Stimulated activated CD8-positive, alpha-beta memory T cell treated with anti-CD3 and anti-CD28 coated beads, Interleukin-2, amount 100 ng/mL, for 1 hour (primary cell): ENCODE measurements at places on chromosomes 7 and 10.

GRCh38 chr7:30285536-30286284, 1.3 kb downstream of the ZNRF2 start:
- DNase-seq, result peak; percentile 5

- DNase-seq, result no peak
Observed at GRCh38 chr7:130878785-130879184, 144.8 kb upstream of the KLF14 start.

GRCh38 chr7:51075681-51076580, 240.7 kb downstream of the COBL start:
- DNase-seq, result no peak

- no peak for DNase-seq
Observed at GRCh38 chr7:113373863-113374262, 255.5 kb upstream of the SMIM30 start.

DNA sequence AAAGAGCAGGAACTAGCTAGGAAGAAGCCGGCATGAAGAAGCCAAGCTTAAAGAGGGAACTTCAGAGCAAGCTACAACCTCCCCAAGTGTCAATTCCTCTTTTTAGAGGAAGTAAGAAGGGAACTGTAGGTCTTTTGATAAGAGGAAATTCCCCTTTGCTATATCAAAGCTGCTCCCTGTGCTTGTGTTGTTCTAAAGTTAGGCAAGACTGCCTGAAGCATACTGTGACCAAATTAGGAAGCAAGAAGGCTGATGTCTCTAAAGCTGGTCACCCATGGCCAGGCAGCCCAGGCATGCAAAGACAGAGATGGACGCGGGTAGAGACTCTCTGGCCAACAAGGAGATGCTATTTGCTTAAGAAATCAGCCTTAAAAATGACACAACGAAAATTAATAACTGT, 87.9 kb downstream of the RNF216 start:
- DNase-seq, result no peak

DNA sequence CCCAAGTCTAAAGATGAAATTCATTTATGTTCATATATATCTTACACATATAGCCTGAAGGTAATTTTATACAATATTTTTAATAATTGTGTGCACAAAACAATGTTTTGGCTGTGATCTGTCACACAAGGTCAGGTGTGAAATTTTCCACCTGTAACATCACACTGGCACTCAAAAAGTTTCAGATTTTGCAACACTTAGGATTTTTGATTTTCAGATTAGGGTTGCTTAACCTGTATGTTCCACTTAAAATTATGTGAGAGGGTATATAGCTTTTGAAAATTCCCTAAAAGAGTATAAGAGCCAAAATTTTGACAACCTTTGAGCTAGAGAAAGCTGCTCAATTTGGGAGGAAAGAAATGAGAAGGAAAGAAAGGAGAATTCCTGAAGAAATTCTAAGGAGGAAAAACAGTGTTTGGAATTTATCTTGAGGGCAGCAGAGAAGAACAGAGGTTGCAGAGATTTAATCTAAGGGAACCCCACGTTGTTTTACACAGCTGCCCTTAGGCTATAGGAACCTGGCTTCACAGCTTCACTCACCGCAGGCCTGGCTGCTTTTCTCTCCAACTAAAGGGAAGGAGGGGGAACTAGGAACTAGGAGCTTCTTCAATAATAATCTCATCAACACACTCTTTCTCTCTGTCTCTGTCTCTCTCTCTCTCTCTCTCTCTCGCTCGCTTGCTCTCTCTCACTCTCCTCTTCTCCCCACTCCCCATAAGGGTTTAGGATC, 8.5 kb downstream of the VOPP1 start:
- DNase-seq, result no peak

DNA sequence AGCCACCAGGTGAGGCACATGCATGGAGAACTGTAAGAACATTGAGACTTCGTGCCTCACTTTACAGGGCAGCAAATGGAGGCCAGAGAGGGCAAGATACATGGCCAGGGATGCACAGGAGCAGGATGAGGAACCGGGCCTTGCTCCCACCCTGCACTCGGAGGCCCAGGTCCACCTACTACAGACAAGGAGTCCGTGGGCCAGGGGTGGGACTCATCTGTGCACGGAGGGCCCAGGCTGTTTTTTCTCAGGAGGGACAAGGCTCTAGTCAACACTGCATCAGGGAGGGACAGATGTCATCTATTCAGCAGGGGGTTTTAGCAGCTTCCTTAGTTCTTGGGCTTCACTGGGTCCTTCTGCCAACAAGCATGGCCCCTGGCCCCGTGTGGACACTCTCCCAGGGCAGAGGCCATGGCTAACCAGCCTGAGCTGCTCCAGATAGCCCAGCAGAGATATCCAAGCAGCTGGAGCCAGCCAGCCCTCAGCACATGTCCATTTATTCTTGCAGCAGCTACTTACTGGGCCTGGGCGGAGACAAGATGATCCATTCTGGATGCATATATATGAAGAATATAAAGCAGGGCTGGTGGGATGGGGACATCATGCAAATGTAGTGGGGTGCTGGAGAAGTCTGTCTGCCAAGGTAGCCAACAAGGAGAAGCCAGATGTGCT, 134.5 kb upstream of the RET start:
- no peak for DNase-seq
